Activated naive CD4-positive, alpha-beta T cell (primary cell): ENCODE measurements at places on chromosomes 7 and 10.

- DNase-seq: no peak
These were observed 249.3 kb upstream of the NEBL start for GRCh38 chr10:21146436-21146789.

DNA sequence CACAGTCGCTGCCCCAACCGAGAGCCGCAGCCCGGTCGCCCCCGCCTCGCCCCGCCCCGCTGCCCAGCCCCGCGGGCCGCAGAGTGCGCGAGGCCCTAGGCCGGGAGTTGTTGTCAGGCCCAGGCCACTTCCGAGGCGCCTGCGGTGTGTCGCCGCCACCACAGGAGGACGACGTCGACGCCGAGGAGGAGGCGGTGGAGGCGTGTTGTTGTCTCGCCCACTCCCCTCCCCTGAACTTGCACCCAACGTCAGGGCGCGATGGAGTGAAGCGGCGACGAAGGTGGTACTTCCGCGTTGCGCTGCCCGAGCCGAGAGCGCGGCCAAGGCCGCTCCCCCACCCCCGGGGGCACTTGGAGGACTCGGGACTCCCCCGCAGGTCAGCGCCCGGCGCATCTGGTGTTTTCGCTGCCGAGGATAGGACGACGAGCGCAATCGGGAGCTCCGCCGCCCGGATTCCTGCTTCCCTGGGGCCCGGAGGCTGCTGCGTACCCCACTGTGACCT lies at the start of gene CDK13:
CDK13 (plus strand) TSS at position 286 of the 502 bp plus-strand sequence. CDS start 386 bp downstream, outside the sequence.
- peak; percentile 87 for DNase-seq

GRCh38 chr10:43680035-43680434 lies 31.4 kb upstream of the ZNF32 start:
- DNase-seq: no peak

DNA sequence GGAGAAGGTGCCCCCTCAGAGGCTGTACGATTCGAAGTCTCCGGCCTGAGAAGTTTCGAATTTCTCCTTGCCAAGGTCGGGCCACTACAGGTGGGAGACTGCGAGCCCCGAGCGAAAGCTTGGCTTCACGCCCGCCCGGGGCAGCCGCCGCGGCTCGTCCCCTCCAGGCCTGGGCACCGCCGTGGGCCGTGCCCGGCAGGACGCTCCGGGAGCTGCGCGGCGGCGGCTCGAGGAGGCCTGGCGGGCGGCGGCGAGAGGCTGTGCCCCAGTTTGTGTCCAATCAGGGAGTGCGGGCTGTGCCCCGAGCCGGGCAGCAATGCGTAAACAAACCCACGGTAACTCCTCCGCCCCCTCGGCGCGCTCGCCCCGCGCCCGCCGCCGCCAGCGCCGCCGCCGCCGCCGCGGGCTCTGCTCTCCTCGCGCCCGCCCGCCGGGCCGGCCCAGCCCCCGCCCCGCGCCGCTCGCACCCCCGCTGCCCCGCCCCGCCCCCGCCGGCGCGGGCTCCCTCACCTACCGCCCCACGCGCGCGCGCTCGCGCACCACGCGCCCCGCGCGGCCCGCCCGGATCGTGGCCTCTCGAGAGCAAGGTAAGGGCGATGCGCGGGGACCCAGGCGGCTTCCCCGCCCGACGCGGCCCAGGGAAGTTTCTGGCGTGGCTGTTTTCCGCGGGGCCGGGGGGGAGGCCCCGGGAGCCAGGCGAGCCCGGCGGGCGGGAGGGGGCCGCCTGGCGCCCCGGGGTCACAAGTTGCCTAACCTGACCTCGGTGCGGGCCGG lies 57.8 kb upstream of the PCGF5 start:
- DNase-seq: peak; percentile 44

- DNase-seq: no peak
These were observed 18.7 kb downstream of the SLC35G1 start for GRCh38 chr10:93912444-93912843.

DNA sequence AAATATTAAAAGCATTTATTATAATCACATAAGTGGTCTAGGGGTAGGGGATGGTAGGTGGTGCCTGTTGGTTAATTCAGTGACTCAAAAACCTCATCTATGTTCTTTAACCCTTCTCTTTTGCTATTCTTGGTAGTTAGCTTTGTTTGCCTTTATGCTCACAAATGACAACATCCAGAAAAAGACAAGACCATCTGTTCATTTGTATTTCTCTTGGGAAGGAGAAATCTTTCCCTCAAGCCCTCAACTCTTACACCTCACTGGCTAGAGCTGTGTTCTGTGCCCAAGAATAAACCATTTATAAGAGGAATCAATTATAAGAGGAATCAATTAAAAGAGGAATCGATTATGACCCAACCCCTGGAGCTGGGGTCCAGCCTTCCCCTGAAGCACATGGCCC lies 10.8 kb upstream of the IFRD1 start:
- no peak for DNase-seq

GRCh38 chr10:30581779-30582380 lies 47.7 kb downstream of the LYZL2 start:
- DNase-seq: no peak

DNA sequence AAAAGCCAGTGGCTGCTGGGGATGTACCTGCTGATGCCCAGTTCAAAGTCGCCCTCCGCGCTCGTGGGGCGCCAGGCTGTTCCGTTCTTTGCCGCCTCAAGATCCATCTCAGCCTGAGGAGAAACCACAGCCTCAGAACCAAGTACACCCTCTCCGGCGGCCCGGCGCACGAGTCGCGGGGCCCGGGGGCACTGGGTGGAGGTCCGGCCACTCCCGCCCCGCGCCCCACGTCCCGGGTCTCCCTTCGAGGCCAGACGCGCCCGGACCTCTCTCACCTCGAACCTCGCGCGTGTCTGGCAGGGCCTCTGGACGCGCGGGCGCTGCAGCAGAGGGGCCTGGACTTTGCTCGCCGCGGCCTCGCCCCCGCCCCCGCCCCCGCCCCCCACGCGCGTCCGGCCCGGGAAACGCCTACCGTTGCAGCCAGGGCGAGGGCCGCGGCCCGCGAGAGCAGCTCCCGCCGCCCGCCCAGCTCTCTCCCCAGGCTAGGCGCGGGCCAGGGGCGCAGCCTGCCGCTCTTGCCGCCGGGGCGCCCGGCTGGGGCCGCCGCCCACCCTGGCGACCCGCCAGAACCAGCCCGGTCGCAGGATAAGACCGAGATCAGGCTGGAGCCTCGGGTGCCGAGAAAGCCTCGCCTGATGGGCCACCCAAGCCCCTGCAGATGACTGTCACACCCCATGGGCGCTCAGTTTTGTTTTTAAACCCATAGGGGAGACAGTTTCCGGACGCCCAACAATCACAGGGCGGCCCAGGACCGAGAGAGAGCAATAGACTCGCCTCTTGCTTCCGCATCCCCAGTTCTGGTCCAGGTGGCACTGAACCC lies at the start of gene ABCB4:
ABCB4 (minus strand) TSS at position 322 of the 820 bp plus-strand sequence; CDS start at position 107, 215 bp downstream.
- no peak for DNase-seq

DNA sequence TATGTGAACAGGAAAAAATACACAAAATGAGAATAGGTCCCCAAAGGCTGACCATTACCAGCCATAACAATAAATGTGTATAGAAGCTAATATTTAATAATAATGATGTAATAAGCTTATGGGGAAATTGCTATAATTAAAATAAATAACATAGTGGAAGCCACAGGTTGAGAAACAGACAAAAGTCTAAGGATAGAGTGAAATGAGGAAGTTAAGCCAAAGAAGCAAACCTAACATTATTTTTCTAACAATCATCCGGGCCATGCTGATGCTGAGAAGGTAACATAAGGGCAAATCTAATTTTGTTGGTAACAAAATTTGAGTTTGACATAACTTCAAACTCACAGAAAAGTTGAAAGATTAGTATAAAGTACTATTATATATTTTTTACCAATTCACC lies 115.9 kb downstream of the MICU1 start:
- DNase-seq: no peak

DNA sequence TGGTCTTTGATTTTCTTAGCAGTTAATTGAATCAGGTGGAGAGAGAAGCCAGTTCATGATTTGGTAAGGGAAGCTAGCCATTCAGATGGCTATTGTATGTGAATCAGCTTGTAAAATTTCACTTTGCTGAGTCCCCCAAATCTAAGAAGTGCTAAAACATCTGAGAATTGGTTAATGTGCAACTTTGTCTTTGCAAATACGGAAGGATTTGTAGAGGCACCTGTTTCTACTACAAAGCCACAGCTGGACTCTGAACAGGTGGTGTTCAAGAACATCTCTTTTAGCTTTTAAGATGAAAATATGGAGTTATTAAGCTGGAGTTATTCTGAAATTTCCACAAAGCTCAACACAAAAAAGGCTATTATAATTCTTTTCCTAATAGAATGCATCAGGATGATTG lies 132.6 kb downstream of the VPS50 start:
- DNase-seq: no peak

DNA sequence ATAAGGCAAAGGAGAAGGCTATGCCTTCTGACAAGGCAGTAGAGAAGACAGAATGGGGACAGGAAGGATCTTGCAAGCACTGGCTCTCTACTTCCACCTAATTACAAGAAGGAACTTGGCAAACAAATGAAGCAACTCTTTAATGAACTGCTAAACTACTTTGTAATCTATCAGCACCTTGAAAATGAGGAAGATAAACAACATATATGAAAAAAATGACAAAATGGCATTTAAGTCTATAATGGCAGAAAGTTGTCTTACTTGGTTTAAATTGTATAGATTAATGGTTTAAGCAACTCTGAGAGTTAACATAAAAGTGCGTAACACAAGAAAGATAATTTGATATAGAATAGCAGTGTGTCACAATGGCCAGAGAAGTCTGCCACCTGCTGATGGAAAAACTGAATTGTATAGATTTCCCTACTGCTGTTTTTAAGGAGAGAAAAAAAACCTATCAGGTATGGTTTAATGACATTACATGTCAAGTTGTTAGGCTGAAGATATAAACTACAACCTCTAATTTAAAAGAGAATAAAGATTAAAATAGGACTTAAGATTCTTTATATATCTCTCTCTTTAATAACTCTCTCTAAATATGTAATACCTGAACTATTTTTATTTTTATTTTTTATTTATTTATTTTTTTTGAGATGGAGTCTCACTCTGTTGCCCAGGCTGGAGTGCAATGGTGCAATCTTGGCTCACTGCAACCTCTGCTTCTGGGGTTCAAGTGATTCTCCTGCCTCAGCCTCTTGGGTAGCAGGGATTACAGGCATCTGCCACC lies 11.8 kb downstream of the NT5C3A start:
- no peak for DNase-seq

DNA sequence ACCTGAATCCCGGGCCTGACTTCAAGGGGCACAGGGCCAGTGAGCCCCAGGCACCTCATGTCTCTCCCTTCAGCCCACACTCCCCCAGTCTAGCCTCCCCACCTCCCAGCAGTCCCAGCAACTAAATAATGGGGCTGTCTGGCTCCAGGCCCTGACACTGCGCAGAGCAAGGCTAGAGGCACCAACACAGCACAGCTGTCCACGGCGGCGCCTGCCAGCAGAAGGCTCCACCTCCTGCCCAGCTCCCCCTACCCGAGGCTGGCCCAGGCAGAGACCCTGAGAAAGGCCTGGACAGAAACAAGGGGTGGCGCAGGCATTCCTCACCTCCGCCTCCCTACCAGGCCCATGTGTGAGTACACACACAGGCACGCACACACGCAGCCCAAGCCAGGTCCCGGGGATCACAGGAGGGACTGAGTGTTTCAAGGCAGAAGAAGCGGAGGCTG lies 6.1 kb downstream of the KCNH2 start:
- DNase-seq: no peak

- DNase-seq: no peak
These were observed at the start of gene HOXA5 for GRCh38 chr7:27143023-27143949. Gene HOXA5 (minus strand): TSS chr7:27143681. CDS start chr7:27143607, 74 bp downstream.

DNA sequence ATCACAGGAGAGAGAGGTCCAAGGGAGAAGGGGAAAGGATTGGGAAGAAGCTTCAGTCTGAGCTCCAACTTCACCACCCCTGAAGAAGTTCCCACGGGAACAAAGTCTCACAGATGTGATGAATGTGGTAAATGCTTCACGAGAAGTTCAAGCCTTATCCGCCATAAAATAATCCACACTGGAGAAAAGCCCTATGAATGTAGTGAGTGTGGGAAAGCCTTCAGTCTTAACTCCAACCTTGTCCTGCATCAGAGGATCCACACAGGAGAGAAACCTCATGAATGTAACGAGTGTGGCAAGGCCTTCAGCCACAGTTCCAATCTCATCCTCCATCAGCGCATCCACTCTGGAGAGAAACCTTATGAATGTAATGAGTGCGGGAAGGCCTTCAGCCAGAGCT lies 16.0 kb upstream of the ZSCAN21 start:
- DNase-seq: no peak

GRCh38 chr10:35316218-35316967 lies 19.9 kb upstream of the CCNY start:
- DNase-seq: no peak

GRCh38 chr10:79022565-79023230 lies 46.1 kb upstream of the ZMIZ1 start:
- DNase-seq: no peak

DNA sequence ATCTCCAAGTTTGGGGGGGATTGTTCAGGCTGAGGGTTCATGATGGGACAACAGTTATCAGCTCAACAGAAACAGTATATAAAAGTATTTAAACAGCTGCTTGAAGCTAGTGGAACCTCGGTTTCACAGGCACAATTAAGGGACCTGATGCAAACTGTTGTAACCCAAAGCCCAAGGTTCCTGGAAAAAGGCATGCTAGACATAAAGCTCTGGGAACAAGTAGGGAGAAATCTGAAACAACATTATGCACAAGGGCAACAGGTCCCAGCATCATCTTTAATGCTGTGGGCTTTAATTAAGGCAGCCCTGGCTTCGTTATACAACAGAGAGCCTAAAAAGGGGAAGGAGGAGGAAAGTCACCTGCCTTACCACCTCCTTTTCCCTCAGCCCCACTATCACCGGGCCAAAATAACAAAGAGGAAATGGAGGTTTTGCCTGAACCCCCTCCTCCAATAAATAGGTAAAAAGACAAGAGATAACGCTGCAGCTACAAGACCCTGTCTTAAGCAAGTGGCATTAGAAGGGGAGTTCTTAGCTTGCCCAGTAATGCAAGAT lies 83.2 kb upstream of the GPR22 start:
- DNase-seq: no peak

GRCh38 chr10:114337510-114338462 lies 66.5 kb downstream of the AFAP1L2 start:
- no peak for DNase-seq

DNA sequence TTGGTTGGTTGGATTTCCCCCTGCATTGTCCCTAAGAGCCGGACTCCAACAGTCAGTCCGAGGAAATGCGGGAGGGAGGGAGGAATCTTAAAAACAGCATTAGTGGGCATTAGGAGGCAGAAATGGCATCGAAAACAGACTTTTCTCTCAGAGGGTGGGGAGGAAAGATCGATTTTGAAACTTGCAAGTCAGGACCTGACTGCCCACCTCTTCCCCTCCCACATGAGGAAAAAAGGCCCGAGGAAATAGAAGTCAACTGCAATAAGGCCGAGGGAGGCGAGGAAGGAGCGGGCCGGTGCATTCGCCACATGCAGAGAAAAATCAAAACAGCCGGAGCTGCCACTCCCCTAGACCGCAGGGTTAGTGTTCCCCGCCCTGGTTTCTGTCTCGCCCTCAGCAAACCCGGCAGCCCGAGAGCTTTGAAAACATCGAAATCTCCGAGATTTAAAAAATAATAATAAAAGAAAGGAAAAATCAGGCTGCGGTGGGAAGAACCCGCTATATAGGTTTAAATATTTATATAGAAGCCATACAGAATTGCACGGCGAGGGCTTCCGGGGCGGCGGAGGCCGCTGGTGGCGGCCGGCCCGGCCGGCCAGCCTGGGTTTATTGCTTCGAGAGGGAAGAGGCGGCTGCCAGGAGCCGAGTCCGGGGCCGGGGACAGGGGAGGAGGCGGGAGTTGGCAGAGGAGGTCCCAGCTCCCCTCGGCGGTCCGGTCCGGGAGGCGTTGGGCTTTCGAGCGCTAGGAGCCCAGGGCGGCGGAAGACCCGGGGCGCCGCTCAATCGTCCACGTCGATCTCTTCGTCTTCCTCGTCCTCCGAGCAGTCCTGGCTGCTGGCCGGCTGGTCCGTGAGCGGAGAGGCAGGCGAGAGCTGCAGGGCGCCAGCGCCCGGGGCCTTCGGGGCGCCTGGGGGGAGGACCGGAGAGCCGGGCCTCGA lies 2.5 kb downstream of the LBX1 start:
- DNase-seq: no peak
